Pulmonary artery endothelial cell (primary cell): ENCODE measurements at places on chromosomes 12 and 14. TPM values are rescaled to one million over a fixed set of nuclear protein-coding genes. Genes with fewer than 3 reads are reported as not detected.

RD3L gene
- total RNA-seq = not detected in 2 replicates

KRT6C gene
- 0.07 TPM in 1 of 2 replicates, not detected in the other for total RNA-seq

TAS2R50 gene
- 1.1 and 1.6 TPM in 2 replicates for total RNA-seq

DNA sequence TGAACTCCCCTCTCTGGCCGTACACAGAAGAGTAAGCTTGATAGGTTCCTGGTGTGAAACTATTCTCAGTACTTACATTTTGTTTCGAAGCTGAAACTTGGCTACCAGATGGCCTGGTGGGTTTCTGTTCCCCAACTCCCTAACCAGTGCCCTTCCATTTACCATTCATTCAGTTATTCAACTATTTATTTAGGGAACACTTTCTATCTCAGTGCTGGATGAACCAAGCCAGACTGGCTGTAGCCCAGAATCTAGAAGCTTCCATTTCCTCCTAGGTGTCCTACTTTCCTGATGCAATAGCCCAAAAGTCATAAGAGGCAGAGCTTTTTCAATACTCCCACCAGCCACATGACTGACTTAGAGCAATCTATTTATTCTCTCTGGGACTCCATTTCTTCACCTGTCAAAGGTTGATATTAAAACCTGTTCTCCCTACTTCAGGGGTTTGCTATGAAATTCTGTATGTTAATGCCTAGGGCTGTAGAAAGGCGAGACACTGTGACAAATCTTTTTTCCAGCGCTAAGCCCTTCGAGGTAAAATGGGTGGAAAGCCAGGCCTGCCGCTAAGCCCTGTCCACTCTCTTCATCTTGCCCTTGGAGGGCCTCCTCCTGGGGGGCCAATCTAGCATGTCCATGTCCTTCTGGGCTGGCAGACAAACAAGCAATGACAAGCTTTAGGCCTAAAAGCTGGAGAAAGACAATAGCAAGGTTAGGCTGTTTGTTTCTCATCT lies 8.1 kb upstream of the IRF2BPL start:
- DNase-seq = no peak

DNA sequence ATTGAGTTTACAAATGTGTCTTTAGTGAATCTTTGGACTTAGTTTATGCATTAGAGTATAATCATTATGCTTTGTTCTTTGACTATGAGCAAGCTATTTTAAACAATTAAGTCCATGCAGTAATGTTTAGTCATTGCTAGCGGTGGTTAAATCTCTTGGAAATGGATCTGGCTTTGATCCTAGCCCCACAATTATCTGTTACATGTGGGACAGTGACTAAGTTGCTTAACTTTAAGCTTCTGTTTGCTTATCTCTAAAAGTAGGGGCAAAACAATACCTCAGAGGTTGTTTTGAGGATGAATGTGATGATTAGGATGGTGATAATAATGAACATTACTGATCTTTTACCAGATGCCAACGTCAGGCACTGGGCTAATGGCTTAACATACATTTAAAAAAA lies 124.2 kb downstream of the NPAS3 start:
- DNase-seq = no peak

DNA sequence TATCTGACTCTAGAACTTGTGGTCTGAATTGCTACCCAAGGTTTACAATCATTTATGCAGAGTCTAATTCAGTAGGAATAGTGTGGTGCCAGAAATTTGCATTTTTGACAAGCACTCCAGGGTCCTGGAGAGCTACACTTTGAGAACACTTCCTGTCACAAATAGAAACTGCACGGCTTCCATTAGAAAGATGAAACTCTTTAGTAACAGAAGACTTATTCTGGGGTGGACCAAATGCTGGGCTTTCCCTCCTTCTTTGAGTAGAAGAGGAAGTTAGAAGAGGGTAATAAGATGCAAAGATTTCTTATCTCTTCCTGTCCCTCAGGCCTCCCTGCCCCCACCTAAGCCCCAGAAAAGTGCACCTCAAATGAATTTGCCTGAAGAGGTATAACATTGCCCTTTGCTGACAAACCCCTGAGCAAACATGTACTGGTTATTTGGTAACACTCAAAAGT lies 28.4 kb downstream of the DGLUCY start:
- DNase-seq = no peak

- DNase-seq = no peak
Observed at GRCh38 chr12:57766464-57767304, at the start of gene CYP27B1. CYP27B1 (minus strand) TSS chr12:57767078; CDS start chr12:57767041, 37 bp downstream.

- DNase-seq = no peak
Observed at GRCh38 chr12:68170726-68171125, 11.2 kb upstream of the IFNG start.

SP1 gene
- 27.4 and 44.1 TPM in 2 replicates for total RNA-seq

GRCh38 chr14:24123424-24124417 lies 6.7 kb upstream of the FITM1 start:
- no peak for DNase-seq

GRCh38 chr14:91753501-91754128 lies 21.7 kb upstream of the CATSPERB start:
- DNase-seq = no peak

GRCh38 chr12:26976687-26977086 lies 37.5 kb downstream of the TM7SF3 start:
- DNase-seq = no peak

OR6C4 gene
- not detected in 2 replicates for total RNA-seq

PTGER2 gene
- total RNA-seq = not detected in 2 replicates

PTPRR gene
- total RNA-seq = 0.66 and 0.74 TPM in 2 replicates

DNA sequence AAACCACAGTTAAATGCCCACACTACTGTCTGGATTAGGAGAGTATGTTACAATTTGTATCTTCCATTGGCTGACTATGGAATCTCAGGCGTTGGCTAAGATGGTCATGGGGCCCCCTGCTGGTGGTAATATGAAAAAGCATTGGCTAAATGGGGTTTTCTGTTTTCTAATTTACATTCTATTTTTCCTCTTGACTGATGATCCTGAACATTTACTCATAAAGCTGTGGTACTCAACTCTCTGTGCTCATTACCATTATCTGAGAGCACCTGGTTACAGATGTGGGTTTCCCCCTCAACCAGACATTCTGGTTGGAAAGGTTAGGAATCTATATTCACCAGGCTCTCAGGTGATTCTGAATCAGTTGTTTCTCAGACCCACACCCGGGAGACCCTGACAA lies 64.8 kb downstream of the WSCD2 start:
- no peak for DNase-seq

TMEM30B gene
- 0.13 and 0.25 TPM in 2 replicates for total RNA-seq

DNA sequence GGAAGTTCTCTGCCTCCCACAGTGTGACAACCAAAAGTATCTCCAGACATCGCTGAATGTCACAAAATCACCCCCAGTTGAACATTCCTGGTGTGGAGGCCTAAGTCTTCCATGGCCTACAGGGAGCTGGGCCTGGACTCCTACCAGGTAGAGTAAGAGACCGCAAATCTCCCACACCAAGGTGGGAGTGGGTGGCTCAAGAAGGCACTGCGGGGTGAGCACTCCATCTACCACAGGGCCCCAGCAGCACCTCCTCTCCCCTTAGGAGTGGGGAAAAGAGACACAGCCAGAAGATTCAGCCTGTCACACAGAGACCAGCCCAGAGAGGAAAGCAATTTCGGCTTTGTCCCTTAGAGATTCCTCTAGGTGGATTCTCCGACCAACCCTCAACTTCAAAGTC lies 25.5 kb downstream of the LRTM2 start:
- DNase-seq = no peak

DHRS1 gene
- total RNA-seq = 6.4 and 12.7 TPM in 2 replicates

HOXC12 gene
- total RNA-seq = not detected in 2 replicates

LRRK2 gene
- 3.8 and 7.2 TPM in 2 replicates for total RNA-seq

DNA sequence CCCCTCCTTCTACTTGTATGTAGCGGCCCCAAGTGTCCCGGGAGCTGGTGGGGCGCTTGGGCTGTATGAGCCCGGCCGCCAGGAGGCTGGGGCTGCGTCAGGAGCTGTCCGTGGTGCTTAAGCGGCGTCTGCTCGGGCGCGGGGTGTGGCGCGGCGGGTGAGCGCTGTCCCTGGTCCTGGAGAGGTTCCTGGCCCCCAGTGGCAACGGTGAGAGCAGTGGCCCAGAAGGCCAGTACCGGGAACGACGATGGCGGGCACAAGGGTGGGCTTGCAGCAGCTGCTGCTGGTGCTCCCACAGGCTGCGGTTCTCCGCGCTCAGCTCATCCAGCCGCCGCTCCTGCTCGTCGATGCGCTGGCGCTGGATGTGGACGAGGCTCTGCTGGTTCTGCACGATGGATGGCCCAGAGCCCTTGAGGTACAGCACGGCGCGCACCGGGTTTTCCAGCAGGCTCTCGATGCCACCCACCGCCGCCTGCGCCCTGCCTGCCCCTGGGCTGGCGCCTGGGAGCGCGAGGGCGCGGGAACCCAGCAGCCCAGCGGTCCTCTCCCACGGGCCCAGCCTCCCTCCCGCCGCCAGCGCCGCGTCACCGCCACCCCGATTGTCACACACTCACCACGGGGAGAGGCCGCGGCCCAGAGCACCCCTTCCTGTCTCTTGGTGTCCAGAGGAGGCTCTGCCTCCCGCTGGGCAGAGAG lies 41.9 kb upstream of the FKBP4 start:
- DNase-seq = no peak
